ENCODE measurements at places on chromosomes 13 and 19. TPM values are rescaled to one million over a fixed set of nuclear protein-coding genes. Genes with fewer than 3 reads are reported as not detected.

DNA sequence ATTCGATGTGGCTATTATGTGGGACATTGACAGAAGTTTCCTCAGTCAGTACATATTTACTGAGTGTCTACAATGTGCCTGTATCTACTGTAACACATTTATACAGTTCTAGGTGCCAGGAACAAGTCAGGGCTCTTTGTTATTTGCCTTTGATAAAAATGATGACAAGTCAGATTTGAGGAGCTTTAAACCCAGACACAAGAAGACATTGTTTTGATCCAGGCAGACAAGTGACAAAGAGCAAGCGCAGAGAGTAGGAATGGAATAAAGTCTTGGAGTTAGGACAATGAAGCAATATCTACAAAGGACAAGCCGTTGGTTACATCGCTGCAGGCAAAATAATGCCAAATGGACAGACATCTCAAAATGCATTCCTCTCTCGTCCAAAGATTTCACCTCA, 70.1 kb downstream of the ITGBL1 start:
- no peak for DNase-seq

DNA sequence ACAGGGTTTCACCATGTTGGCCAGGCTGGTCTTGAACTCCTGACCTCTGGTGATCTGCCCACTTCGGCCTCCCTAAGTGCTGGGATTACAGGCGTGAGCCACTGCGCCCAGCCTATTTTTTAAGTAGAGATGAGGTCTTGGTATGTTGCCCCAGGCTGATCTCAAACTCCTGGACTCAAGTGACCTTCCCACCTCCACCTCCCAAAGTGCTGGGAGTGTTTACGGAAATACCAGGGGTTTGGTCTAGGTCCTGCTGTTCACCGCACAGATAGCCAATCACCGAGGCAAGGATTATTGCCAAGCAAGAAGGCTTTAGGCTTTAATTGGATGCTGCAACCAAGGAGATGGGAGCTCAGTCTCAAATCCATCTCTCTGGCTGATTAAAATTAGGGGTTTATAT, 11.6 kb downstream of the CLEC4G start:
- DNase-seq, result no peak

- DNase-seq, result no peak
These were observed 110.4 kb upstream of the KL start for GRCh38 chr13:32905864-32906180.

GRCh38 chr13:96993634-96994016, 651 bp downstream of the OXGR1 start:
- no peak for DNase-seq

GRCh38 chr13:65292488-65292901, 1937.6 kb downstream of the PCDH9 start:
- no peak for DNase-seq

DNA sequence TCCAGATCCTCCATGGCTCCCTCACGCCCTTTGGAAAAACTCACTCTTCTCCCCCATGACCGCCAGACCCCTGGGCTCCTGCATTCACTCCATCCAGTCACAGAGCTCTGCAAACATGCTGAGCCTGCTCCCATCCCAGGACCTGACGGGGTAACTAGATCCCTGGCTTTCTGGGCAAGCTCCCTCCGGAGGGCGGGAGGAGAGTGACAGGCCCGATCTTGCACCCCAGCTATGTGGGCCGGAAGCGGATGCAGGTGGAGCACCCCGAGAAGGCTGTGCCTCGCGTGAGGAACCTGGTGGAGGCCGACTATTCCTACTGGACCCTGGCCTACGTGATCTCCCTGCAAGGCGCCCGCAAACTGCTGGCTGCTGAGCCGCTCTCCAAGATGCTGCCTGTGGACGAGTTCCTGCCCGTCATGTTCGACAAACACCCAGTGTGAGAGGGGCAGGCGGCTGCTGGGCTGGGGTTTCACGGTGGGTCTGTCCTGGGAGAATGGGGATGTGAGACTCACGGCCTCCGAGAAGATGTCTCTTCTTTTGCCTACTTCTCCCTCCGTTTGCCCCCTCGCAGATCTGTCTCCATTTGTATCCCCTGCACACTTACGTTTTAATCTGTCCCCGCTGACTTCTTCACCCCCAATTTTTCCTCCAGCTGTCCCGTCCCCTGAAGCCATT, 25.2 kb downstream of the COLGALT1 start:
- DNase-seq, result no peak

DNA sequence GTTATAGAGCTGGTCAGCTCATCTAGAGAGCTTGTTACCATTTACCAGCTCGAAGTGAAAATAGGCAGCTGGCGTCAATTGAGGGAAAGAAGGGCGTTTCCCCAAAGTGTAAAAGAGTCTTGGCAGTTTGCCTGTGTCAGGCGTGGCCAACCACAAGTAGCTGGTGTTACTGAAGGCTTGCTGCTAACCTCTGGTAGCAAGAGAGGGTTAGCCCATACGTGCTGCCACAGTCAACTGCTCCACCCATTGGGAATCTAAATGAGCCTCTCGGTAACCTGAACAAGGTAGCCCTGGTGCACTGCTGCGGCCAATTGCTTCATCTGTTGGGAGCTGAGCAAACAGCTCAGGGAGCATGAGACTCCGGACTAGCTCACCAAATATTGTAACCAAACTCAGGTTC, 314.9 kb upstream of the SLITRK5 start:
- no peak for DNase-seq

DNA sequence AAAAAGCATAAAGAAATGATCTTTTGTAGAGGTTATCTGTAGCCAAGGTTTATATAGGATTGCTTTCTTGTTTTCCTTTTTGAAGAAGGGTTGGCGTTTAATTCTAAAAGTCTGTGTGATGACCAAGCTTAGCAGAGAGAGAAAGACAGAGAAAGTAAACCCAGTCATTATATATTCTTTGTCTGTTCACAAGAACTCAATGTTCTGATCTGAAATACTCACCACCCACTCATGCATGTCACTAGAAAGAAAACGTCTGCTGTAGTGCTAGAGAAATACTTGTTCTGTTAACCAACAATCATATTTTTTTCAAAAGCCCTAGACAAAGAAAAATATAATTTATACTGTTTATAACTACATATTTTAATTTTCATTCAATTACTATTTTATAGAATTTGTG, 173.7 kb upstream of the SLITRK5 start:
- DNase-seq, result no peak

DNA sequence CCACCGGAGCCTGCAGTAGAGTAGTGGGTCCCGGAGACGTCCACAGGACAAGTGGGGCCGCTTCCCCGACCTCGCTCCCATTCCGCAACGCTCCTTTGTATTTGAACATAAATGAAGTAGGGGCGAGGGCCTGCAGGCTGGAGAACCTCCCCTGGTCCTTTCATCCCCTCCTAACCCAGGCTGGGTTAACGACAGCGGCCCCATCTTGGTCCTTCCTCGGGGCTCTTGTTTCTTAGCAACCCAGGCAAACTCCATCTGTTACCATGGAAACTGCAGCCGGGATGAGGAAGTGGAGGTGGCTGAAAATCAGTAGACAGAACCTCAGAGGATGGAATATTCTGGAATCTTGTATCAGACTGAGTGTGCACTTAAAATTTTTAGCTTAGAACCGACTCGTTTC, 132.6 kb upstream of the USP29 start:
- DNase-seq, result no peak

The LILRA5 gene
- not detected for total RNA-seq

The CCDC194 gene
- total RNA-seq, result 4.2 TPM

The DUS3L gene
- total RNA-seq, result 60.8 TPM

Measured in activated CD4-positive, alpha-beta T cell treated with anti-CD3 and anti-CD28 coated beads, Interleukin-2, amount 10 ng/mL, durations not matched to agents 7 days and 5 days (primary cell).